Frontal cortex (tissue), 4 donors: ENCODE measurements at places on chromosomes 1 and 21. TPM values are rescaled to one million over a fixed set of nuclear protein-coding genes. Genes with fewer than 3 reads are reported as not detected.

The HENMT1 gene
- 35.5 TPM for total RNA-seq

DNA sequence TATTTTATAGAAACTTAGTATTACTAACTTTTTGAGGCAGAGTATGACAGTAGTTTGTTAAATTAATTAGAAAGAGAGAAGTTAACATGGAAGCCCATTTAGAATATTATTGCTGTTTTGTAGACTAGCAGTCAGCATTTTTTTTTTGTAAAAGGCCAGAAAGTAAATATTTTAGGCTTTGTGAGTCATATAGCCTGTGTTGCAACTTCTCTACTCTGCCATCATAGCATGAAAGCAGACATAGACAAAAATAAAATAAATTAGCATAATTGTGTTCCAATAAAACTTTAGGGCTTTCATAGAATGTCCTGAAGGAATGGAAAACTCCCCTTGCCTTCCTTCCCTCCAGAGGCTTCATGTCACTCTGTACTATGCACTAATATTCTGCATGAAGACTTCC lies 12.3 kb upstream of the RGS4 start:
- DNase-seq, result no peak

DNA sequence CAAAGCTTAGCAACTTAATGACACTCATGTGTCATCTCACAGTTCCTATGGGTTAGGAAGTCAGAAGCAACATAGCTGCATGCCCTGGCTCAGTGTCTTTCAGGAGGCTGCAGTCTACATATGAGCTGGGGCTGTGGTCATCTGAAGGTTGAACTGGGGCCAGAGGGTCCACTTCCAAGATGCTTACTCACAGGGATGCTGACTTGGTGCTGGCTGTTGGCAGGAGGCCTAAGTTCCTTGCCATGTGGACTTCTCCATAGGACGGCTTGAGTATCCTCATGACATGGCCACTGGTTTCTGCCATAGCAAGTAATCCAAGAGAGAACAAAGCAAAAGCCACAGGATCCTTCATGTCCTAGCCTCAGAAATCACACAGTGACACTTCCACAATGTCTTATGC lies 12.1 kb upstream of the FAM43B start:
- no peak for DNase-seq

- peak; percentile 66 for DNase-seq
These were observed 20.3 kb downstream of the NEK2 start for GRCh38 chr1:211654838-211655787.

- no peak for DNase-seq
These were observed 12.1 kb downstream of the MCL1 start for GRCh38 chr1:150567341-150567716.
